ENCODE measurements at places on chromosomes 2 and 18.
A peak's percentile ranks its signal among the peaks of the same experiment; 100 is the strongest.

- peak; percentile 5 for DNase-seq
Observed at GRCh38 chr2:226030788-226031646, 631.5 kb downstream of the NYAP2 start.

GRCh38 chr18:30352551-30353168, 689.9 kb downstream of the DSC3 start:
- DNase-seq = no peak

- DNase-seq = no peak
Observed at GRCh38 chr2:103208916-103209315, 447.1 kb downstream of the TMEM182 start.

DNA sequence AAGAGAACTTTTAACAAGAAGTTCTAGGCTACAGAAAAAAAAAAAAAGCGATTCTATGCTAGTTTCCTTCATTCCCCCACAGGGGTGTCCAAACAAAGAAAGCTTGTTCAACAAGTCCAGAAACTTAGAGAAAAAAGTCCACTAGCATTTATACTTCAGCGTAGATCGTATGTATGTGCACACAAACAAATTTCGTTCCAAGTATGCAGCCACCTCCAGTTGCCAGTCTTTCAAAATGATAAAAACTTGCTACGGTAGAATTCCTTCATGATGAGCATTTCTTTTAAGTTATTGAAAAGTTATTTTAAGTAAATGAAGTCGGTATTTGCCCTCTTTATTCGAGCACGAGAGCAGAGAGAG, 3.7 kb upstream of the OTX1 start:
- DNase-seq = no peak

DNA sequence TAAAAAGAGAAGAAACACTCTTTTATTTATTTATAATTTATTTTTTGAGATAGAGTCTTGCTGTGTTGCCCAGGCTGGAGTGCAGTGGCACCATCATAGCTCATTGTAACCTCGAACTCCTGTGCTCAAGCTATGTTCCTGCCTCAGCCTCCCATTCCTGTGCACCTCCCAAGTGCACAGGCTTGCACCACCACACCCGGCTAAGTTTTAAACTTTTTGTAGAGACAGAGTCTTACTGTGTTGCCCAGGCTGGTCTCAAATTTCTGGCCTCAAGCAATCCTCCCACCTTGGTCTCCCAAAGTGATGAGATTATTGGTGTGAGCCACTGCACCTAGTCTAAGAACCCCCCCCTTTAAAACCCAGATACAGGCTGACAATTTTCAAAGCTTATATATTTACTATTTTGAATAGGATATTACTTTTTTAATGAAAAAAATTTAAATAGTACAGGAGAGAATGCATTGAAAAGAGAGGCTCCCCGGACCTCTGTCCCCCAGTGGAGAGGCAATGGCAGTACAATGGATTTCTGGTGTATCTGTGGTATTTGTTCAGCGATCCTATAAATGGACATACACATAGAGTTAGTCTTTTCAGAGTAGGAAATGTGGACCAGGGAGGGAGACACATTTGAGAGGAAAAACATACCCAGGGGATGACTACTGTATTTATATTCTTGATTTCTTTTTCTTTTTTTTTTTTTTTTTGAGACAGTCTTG, 48.1 kb upstream of the CNOT11 start:
- DNase-seq = no peak

Data from stimulated activated CD4-positive, alpha-beta T cell treated with anti-CD3 and anti-CD28 coated beads, Interleukin-12 subunit alpha, Interleukin-12 subunit beta, amount 100 ng/mL, for 4 hours (primary cell).